Left ventricle myocardium inferior (tissue), 1 donor: ENCODE measurements at places on chromosomes 3 and 15. TPM values are rescaled to one million over a fixed set of nuclear protein-coding genes. Genes with fewer than 3 reads are reported as not detected.

DNA sequence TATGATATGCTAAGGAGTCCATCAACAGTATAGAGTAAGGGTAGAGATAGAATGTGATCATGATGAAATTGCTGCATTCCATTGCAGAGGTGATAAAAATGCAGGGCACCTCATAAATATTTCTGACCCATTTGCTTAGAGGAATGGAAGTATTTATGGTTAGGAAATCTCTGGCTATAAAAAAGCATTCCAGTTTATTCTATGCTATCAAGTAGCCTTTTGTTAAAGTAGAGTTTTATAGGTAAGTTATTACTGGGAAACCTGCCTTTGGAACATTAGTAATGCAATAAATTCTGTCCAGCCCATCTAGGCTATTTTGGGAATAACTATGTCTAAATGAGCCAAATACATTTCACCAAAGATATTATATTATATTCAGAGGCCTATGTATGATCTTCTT is 19.8 kb upstream of the STRIT1 start:
- no peak for DNase-seq

GRCh38 chr15:68285259-68285980 is 7.9 kb downstream of the FEM1B start:
- DNase-seq = no peak

Gene FHIT
- total RNA-seq = 16.0 TPM

- DNase-seq = no peak
These were observed 294.1 kb upstream of the ARL6 start for GRCh38 chr3:97470481-97470880.

Gene OR5AC2
- total RNA-seq = not detected

Gene MGLL
- 67.0 TPM for total RNA-seq

Gene FRMD5
- total RNA-seq = 62.4 TPM

DNA sequence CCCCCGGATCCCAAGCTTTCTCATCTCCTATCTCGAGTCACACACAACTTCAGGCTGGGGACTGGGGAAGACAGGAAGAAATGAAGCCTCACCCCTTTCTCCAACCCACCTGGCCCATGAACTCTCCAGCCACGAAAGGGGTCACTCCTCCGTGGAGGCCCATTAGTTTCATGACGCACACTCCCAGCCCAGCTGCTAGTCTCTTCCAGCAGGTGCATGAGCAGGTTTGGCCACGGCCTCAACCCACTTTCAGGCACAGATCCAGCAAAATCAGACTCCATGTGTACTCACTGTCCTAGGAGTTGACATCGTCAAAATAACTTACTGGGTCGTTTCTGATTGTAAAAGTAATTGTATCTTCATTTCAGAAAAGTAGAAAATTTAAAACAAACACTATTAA is 76.6 kb downstream of the C3orf70 start:
- no peak for DNase-seq

DNA sequence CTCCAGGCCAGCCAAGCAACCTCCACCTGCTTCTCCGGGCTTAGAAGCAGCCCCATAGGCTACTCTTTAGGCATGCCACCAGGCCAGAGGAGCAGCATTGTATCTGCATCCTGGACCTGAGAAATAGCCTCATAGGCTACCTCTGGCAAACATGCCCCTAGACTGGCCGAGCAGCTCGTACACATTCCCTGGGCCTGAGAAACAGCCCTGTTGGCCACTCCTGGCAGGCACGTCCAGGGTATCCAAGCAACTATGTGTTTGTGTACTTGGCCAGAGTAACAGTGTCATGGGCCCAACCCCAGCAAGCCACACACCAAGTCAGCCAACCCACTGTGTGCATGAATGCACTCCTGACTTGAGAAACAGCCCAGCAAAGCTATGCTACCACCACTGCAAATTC is 498.7 kb upstream of the CDIN1 start:
- DNase-seq = peak; percentile 35

DNA sequence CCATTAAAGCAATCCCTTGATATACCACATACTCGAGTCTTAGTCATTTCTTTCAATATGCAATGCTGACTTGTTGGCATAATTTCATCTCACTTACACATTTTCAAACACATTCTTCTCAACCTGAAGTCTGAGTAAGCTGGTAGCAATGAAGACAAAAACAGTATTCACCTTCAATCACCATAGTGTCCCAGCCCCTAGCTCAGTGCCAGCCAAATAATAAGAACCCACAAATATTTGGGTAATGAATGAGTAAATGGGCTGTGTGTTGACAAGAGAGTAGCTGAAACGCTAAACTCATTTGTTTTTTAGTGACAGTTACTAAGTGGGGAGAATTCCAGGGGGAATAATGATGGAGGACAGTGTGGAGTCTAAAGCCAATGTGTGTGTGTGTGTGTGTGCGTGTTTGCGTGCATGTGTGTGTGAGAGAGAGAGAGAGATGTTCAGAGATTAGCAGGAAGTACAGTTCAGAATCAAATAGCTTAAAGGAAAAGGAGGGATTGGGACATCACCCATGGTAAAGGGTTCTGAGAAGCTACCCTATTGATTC is 165.7 kb downstream of the GAP43 start:
- no peak for DNase-seq

Gene ADGRG7
- total RNA-seq = not detected

DNA sequence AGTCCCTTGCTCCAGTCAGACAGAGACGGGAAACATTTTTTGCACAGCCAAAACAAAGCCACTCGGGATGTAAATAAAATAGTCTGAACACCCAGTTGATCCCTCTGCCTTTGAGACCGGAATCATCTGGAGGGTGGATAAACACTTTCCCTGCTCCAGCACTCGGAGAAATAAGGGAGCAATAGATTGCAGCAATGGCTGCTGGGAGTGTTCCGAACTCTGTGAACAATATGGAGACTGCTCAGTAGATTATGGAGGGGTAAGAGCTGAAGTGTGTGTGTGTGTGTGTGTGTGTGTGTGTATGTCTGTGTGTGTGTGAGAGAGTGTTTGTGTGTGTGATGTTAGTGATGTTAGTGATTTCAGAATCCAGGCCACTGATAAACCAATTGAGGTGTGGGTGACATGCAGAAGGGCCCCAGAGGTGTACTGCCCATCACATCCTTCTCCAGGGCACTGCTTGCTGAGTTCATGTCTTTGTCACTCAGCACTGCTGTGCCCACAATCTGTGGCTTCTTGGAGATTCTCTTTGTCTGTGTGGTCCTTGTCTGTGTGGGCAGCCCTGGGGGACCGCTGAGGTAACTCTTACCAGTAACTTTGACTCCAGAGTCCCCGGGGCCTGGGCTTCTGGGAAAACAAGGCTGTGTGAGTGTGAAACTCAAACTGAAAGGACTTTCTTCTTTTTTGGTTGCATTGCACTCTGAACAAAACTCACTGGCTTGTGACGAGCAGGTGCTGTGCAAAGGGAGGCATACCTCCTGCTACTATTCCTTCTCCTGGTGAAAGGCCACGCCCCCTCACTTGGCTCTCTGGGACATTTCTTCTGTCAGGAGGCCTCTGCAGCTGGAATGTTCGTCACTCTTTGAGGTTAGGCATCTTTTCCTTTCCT is 23.0 kb downstream of the CRYGS start:
- DNase-seq = no peak

Gene MED12L
- 0.82 TPM for total RNA-seq

- no peak for DNase-seq
These were observed 131.3 kb downstream of the SMAD6 start for GRCh38 chr15:66833371-66833770.

DNA sequence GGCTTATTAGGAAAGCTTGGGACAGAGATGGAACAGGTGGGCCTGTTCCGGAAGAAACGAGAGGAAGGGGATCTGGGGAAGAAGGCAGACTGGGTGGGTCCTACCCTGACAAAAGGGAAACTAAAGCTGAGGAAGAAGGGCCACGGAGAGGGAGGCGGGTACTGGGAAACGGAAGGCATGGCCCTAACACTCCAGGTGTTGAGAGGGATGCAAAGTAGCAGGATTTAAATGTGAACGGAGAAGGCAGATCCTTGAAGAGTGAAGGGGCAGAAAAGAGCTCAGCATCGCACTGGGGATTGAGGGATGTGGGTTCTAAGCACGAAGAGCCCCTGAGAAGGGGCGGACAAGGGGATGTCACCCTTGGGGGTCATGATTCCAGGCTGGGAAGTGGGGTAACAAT is 735 bp downstream of the STIMATE start:
- DNase-seq = no peak

DNA sequence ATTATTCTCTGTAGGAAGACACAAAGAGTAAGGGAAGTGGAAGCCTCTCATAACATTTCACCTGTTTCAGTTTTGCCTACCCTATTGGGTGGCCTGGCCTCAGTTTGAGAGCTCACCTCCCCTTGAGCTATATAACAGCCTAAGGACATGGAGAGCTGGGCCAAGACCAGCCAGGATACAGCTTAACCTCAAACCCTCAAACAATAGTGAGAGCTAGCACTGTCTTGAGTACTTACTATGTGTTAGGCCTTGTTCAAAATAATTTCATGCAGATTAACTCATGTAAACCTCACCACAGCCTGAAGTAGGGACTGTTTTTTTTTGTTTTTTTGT is 15.0 kb upstream of the TBL1XR1 start:
- no peak for DNase-seq

DNA sequence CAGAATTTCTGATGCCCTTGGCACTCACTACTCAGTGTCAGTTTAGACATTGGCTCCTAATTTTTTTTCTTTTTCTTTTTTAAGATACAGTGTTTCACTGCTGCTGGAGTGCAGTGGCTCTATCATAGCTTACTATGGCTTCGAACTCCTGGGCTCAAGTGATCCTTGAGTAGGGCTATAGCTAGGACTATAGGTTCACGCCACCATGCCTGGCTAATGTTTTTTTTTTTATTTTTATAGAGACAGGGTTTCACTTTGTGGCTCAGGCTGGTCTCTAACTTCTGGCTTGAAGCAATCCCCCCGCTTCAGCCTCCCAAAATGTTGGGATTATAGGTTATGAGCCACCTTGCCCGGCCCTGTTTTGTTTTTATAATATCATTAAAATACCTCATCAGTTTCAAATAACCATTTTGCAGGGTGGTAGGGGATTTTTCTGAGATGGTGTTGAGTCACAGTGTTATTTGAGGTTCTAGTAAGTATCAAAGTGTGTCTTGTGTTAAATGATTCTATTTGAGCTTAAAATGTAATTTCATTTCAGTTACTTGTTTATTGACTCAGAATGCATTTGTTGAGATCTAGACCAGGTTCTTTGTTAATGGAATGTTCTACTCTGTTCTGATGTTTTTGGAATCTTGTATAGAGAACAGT is 7.0 kb downstream of the FNDC3B start:
- DNase-seq = no peak

Gene KCNMB3
- total RNA-seq = 0.96 TPM

GRCh38 chr3:30504939-30505338 is 101.5 kb upstream of the TGFBR2 start:
- DNase-seq = no peak

GRCh38 chr3:187236962-187237361 is 39.7 kb downstream of the RTP1 start:
- no peak for DNase-seq

- DNase-seq = no peak
These were observed 15.6 kb downstream of the HERC1 start for GRCh38 chr15:63818191-63818590.

DNA sequence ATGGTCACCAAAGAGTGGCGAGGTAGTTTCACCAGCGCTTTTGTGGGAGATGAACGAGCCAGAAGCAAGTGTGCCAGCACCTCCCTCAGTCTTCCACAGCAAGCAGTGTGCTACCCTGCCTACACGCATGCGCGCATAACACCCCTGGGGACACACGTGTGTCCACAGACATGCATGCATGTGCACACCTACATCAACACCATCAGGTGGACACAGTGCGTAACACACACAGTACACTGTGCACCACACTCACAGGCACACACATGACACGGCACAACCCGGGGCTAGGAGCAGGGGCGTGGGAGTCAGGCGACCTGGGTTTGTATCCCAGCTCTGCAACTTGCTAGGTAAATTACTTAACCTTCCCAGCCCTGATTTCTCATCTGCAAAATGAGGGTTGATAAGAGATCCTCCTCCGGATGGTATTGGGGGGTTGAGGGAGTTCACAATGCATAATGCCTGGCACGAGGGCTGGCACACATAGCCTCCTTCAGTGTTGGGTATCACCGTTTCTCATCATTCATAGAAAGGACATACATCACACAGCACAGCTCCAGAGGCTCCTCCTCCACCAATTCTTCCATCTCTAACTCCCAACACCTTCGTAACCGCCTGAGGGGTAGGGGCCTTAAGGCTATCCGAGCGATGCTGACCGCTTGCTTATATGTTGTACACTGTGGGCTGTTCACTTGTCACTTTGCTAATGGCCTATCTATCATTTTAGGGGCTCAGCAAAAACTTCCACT is 174.9 kb downstream of the SMAD6 start:
- no peak for DNase-seq

GRCh38 chr3:42520336-42520735 is 17.9 kb downstream of the VIPR1 start:
- no peak for DNase-seq

Gene MITF
- total RNA-seq = 81.9 TPM

Gene CLDN16
- not detected for total RNA-seq

- no peak for DNase-seq
These were observed 146.2 kb upstream of the WNT5A start for GRCh38 chr3:55633333-55633732.

- DNase-seq = no peak
These were observed 58.1 kb downstream of the ATP10A start for GRCh38 chr15:25805031-25805430.

Gene CCDC9B
- total RNA-seq = 155 TPM

Gene ISLR2
- total RNA-seq = 2.6 TPM

Gene CPLX3
- 1.2 TPM for total RNA-seq

Gene SLCO3A1
- total RNA-seq = 56.8 TPM

Gene ZKSCAN7
- total RNA-seq = 2.6 TPM

Gene NUDT16
- total RNA-seq = 35.3 TPM

Gene ALDH1L1
- 24.3 TPM for total RNA-seq

DNA sequence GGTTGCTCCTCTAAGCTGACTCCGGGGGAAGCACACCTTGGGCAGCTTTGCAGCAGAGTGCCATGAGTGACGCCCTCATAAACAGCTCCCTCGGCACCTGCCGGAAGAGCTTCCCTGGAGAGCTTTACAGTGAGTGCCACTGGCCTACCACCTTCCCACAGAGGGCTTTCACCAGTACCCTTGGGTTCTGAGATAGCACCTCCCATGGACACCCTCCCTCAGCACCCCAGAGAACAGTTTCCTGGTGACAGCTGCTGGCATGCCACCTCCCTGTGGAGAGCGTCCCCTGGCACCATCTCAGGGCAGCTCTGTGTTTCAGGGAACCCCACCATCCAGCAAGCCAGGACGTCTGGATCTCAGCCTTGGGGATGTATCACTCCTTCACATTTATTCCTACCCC is 49.1 kb downstream of the RUBCN start:
- peak; percentile 20 for DNase-seq

DNA sequence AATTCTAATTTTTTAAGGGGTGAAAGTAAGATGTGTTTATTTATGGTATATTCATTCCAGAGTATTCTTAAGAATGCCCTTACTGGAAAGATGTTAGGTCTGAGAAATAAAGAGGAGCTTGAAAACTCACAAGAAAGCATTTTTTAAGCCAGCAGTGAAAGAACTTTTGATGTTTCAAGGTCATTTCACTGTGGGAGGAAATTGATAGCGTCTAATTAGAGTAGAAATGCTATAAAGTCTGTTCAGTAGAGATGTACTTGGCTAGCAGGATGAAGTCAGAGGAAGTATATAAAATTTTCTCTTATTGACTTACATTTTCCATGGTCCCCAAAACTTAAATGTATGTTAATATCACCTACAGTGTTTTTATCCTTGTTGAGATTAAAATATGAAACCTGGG is 354.6 kb downstream of the CNTN6 start:
- DNase-seq = no peak
